ENCODE measurements at places on chromosomes 13 and 19. TPM values are rescaled to one million over a fixed set of nuclear protein-coding genes. Genes with fewer than 3 reads are reported as not detected.

DNA sequence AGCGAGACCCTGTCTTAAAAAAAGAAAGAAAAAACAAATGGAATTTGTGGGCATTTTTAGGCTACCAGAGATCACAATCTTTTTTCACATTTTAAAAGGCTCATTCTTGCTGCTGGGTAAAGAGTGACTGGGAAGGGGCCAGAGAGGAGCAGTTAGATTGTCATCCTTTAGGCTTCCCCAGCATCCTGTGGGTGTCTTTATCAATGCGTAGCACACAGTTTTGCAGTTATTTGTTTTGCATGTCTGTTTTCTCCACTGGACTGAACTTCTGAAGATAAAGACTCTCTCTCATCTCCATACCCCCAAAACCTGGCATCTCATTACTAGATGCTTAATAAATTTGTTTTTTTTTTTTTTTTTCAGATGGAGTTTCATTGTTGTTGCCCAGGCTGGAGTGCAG is 2.1 kb upstream of the UTP14C start:
- DNase-seq: no peak

GRCh38 chr19:4909156-4909896 is at the start of gene UHRF1:
Gene UHRF1, plus strand, starts transcription at chr19:4909501. Its CDS starts 1,385 bp downstream, at chr19:4910886.
- DNase-seq: no peak

DNA sequence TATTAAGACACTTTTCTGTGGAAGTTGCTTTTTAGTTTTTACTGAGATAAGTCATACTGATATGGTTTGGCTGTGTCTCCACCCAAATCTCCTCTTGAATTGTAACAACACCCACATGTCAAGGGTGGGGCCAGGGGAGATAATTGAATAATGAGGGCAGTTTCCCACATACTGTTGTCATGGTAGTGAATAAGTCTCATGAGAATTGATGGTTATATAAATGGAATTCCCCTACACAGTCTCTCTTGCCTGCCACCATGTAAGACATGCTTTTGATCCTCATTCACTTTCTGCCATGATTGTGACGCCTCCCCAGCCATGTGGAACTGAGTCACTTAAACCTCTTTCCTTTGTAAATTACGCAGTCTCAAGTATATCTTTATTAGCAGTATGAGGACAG is 1340.4 kb downstream of the SLITRK5 start:
- DNase-seq: no peak

- DNase-seq: no peak
Measured at GRCh38 chr13:28440774-28441504, 54.0 kb downstream of the FLT1 start.

DNA sequence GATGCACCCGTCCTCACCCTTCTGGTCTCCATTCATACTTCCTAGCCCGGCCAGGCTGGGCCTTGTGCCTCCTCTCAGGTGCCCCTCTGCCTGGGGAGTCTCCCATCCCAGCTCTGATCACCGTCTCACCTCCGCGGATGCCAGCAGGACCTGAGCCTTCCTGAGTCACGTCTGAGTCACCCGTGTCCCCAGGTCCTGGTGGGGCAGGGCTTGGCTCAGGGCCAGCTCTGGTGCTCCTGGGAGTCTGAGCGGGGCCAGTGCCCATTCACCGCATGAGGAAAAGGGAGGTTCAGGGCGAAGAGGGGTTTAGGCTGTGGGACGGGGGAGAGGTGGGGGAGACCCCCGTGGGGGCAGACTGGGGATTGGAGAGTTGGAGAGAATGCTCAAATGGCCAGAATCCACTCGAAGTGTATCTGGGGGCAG is 593 bp downstream of the ATP8B3 start:
- DNase-seq: peak; percentile 78

- DNase-seq: no peak
Measured at GRCh38 chr19:45231891-45232290, 13.3 kb downstream of the EXOC3L2 start.

GRCh38 chr13:45928176-45928575 is 76.6 kb upstream of the SIAH3 start:
- DNase-seq: no peak

GRCh38 chr13:113577881-113578435 is 6.6 kb upstream of the TFDP1 start:
- no peak for DNase-seq

- peak; percentile 21 for DNase-seq
Measured at GRCh38 chr19:4233282-4233853, 4.0 kb downstream of the EBI3 start.

DNA sequence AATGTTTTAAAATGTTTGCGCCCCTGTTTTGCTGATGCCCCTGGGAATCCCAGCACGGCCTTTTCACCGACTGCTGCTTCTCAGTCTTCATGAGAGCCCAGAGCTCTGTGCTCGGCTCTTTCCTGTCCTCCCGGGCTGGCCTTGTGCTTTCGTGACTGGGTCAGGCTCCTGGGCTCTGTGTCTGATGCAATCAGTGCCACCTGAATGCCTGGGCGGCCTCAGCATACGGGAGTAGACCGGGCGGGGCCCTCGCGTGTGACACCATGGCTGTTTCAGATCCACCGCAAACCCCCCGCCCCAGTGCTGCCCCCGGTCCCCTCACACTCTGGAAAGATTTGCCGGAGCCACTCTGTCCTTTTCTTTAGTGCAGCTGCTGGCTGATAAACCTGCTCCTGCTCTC is 21.4 kb downstream of the PABPC3 start:
- no peak for DNase-seq

DNA sequence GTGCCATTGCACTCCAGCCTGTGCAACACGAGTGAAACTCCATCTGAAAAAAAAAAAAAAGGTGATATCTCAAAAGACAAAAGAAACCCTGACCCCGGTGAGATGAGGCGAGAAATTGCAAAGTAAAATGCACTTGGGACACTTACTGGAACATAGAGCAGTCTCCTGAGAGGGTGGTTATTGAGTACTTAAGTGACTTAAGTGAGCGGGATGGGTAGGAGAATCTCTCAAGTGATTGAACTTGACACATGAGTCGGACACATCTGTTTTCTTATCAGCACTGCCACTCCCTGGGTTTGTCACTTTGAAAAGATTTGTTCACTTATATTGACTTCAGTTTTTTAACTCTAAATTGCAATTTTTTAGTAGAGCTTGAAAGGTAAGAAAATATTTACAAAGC is 2.8 kb downstream of the ZNF429 start:
- DNase-seq: no peak

DNA sequence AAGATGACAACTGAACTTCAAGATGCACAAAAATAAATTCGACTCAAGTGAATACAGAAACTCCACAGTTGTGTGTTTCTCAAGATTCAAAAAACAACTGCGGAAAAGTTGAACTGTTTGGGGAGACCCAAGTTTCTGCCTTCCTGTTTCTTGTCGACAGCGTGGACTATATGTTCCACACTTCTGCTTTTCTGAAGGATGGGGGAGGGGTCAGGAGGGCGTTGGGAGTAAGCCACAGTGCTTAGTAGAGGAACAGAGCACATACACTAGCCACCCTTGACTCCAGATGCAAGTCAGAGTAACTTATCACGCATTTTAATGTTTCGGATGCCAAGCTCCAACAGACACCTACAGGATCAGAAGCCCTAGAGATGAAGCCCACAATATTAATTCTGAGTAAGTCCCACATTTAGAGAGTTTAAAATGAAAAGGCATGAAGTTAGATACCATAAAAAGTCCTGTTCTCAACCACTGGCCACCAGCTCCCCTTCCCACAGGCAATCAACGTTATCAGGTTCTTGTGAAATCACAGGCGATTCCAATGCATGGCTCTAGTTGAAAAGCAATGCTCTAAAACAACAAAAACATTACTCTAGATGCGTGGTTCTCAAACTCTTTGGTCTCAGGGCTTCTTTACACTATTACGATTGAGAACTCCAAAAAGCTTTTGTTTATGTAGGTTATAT is 4.2 kb downstream of the TUBGCP3 start:
- DNase-seq: no peak

DNA sequence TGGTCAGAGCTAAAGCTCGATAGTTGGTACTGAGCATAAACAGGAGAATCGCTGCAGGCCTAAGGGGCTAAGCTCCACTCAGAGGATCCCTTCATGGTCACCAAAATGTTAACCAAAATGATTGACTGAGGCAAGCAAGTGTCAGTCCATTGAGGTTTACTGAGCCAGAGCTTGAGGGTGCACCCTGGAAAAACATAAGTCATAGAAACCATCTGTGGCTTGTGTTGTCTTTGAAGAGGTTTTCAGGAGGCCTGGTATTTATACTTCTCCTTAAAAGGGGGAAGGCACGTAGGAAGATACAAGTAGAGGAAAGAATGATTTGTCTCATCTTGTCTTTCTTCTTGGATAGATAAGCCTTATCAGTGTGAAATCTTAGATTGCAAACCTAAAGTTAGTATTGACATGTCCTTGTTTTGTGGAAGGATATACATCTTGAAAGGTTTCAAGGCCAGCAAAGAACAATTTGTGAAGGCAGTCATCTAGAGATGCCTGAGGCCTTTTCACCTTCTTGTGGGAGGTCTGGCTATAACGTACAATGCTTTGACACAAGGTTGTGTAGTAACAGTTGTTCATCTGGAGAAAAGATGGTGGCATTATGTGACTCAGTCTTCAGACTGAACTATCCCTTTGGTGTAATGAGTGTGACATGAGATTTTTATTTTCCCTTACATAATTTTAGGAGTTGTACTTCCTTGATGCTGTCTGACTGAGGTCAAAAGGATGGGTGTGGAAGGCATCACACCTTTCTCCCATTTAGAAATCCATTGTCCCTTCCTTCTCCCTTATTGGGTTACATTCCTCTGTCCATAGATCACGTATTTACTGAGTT is 14.7 kb upstream of the CEACAM6 start:
- no peak for DNase-seq

- DNase-seq: no peak
Measured at GRCh38 chr13:99217461-99218110, 16.9 kb downstream of the UBAC2 start.

ELANE gene
- 1.9 TPM for total RNA-seq

ZNF730 gene
- not detected for total RNA-seq

RYR1 gene
- total RNA-seq: 0.67 TPM

KCTD4 gene
- total RNA-seq: not detected

OR7C1 gene
- not detected for total RNA-seq

GJB2 gene
- 0.98 TPM for total RNA-seq

Measured in thyroid gland (tissue), 4 donors.